CD4-positive, alpha-beta T cell treated with Interleukin-10 for 1 hour (primary cell): ENCODE measurements at places on chromosomes 3 and 15.
A peak's percentile ranks its signal among the peaks of the same experiment; 100 is the strongest.

- peak; percentile 34 for DNase-seq
Measured at GRCh38 chr15:88878720-88879184, 16.6 kb downstream of the HAPLN3 start.

- DNase-seq, result no peak
Measured at GRCh38 chr15:35851491-35851890, 305.5 kb upstream of the DPH6 start.

DNA sequence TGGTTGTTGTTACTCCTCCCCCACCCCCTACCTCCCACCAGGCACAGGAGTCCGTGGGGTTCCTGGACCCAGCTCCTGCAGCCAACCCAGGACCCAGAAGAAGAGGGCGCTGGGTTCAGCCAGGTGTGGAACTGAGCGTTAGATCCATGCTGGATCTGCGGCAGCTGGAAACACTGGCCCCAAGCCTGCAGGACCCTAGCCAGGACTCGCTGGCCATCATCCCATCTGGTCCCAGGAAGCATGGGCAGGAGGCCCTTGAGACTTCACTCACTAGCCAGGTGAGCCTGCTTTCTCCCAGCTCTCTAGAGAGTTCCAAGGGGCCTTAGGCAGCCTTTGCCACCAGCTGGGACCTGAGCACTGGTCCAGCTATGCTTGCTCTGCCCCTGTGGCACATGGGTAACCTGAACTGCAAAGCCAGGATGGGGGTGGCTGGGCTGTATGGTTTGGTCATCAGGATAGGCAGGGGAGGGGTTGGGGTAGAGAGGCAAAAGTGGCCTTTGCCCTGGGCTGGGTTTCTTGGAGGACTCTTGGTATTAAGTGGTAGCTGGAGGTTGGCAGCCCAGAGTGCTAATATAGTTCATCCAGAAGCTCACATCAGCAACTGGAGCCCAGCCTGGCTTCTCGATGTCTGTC is 7.0 kb upstream of the JMJD7 start:
- no peak for DNase-seq

GRCh38 chr3:31832551-31832950 is 148.5 kb downstream of the OSBPL10 start:
- no peak for DNase-seq

DNA sequence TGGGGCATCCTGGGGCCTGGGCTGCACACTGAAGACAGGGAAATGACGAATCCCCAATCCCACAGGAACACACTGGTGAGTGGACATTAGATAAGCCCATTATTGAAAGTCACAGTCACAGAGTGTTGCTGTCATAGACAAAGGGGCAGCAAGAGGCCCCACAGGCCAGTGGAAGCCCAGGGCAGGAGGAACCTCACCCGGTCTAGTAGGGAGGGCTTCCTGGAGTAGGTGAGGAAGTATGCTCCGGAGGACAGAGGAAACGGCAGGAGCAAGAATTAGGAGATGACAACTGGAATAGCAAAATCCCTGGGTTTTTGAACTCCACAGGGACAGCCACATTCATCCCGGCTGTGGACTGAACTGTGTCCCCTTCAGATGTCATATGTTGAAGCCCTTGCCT is 101.2 kb downstream of the TPRA1 start:
- no peak for DNase-seq

GRCh38 chr3:186107215-186108105 is 1.4 kb downstream of the ETV5 start:
- peak; percentile 23 for DNase-seq

GRCh38 chr3:116314476-116314875 is 130.8 kb downstream of the LSAMP start:
- DNase-seq, result no peak

GRCh38 chr3:185270262-185270955 is 16.6 kb upstream of the EHHADH start:
- DNase-seq, result no peak
